BJ (cell line): ENCODE measurements at places on chromosomes 4 and X.

- DNase-seq, result no peak
Observed at GRCh38 chr4:53193111-53193510, 172.8 kb downstream of the SCFD2 start.

GRCh38 chrX:905848-906566 is 275.4 kb downstream of the SHOX start:
- peak; percentile 38 for DNase-seq

- no peak for DNase-seq
Observed at GRCh38 chrX:87516717-87517121, 883 bp upstream of the KLHL4 start.

DNA sequence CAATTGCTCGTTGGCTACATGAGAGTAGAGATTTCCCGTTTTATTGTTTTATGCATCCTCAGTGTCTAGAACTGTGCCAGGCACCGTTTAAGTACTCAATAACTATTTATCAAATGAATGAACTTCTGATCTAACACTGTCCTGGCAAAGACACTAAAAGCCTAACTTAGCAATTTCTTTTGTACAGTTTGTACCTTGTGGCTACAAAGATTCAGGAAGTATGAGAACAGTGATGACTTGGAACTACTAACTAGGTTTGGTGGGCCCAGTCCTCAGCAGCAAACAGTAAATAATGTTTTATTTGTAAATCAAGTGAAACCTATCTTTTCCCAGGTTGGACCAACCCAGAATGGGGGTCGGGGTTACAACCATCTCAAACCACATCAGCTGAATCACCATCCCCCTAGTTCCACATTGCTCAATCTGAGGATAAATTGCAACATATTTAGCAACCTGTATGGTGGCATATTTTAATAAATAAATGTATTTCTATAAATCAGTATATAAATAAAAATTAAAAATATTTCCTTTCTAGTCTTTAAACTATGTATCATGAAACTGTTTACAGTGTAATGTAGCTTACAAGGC is 12.3 kb upstream of the SCRG1 start:
- no peak for DNase-seq

DNA sequence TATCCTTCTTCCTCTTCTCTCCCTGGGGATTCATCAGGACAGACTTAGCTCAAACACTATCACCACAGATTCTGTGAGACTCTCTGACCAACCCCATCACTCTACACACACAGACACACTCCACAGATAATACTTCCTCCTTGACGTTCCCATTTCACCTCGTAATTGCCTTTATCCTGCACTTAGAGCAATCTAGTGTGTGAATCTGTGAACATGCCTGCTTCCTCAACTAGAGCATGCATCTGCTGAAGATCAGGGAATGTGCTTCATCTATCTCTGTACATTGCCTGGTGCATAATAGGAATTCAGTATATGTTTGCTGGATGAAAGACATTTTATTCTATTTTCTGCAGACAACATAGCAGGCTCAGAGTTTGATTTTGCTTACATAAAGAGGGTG is 25.1 kb upstream of the HS6ST2 start:
- DNase-seq, result no peak

- no peak for DNase-seq
Observed at GRCh38 chrX:30027636-30028035, 187.7 kb upstream of the MAGEB2 start.

DNA sequence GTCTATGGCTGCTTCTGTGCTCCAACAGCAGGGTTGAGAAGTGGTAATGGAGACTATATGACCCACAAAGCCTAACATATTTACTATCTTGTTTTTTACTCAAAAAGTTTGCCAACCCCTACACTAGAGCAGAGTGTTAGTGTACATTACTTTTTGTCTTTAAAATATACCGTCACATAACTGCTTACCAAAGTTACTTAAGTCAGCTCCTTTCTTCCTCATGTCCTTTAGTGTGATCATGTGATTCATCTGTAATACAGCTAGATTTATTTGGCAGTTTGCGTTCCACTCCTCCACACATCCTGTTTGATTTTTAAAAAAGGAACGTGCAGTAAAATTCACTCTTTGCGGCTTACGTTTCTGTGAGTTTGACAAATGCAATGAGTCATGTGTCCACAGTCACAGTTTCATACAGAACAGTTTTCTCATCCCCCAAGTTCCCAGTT is 162.4 kb upstream of the GPRIN3 start:
- DNase-seq, result peak; percentile 92

DNA sequence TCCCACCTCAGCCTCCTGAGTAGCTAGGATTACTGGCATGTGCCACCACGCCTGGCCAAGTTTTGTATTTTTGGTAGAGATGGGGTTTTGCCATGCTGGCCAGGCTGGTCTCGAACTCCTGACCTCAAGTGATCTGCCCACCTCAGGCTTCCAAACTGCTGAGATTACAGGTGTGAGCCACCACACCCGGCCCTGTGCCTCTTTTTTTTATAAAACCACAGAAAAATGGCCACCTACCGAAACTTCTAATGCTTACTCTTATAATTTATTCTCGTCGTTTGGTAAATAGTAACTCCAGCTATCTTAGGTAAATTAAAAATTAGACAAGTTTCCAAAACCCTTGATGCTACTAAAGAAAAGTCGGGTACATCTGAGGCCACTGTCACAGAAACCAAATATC is 54.4 kb downstream of the IRF2 start:
- no peak for DNase-seq

GRCh38 chr4:183797445-183798300 is 107.4 kb upstream of the STOX2 start:
- DNase-seq, result no peak

DNA sequence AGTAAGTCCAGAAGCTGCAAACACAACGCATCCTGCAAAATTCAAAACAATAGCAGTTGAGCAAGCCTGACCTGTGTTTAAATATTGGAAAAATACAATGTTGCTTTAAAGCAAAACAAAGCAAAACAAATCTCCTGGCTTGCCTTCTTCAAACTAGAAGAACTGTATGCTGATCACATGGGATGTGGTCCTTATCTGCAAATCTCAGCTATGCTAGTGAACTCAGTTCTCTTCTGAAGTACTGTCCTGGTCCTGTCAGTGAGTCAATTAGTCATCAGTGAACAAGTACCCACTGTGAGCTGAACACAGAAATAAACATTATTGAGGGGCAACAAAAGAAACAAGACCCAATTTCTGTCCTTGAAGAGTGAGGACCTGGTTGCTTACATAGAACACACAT is 522.5 kb downstream of the SMARCA1 start:
- DNase-seq, result no peak

GRCh38 chrX:10098270-10098713 is 58.5 kb upstream of the CLCN4 start:
- DNase-seq, result no peak
